ENCODE measurements at places on chromosomes 2 and 18.

DNA sequence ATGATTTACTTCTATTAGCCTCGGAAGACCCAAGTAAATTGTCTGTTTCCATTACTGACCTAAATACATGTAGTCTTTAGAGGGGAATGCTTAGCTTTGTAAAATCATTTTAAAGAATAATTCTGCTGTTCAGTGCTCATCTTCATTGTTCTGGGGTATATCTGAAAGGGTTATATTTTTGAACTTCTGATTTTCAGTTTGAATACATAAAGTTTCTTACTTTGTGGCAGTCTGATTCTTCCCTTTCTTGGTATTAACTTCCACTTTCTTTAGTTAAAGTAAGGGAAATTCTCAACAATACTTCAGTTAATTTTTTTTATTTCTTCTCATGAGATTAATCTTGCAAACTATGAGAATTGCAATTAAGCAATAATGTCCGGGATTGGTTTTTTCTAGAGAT lies 148.4 kb downstream of the DOCK10 start:
- DNase-seq, result no peak

GRCh38 chr2:232928551-232929302 lies 58.7 kb downstream of the SNORC start:
- DNase-seq, result no peak

GRCh38 chr2:53104263-53104662 lies 663.3 kb upstream of the CHAC2 start:
- no peak for DNase-seq

DNA sequence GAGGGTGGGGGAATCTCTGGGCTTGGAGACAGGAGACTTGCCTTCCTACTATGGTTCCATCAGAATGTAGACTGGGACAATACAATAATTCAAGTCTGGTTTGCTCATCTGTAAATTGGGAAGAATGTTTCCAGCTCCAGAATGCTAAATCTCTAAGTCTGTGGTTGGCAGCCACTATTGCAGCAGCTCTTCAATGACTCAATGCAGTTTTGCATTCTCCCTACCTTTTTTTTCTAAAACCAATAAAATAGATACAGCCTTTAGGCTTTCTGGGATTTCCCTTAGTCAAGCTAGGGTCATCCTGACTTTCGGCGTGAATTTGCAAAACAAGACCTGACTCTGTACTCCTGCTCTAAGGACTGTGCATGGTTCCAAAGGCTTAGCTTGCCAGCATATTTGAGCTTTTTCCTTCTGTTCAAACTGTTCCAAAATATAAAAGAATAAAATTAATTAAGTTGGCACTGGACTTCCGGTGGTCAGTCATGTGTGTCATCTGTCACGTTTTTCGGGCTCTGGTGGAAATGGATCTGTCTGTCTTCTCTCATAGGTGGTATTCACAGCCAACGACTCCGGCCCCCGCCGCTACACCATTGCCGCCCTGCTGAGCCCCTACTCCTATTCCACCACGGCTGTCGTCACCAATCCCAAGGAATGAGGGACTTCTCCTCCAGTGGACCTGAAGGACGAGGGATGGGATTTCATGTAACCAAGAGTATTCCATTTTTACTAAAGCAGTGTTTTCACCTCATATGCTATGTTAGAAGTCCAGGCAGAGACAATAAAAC lies 6.5 kb downstream of the TTR start:
- DNase-seq, result no peak

GRCh38 chr2:160199053-160199452 lies 1.0 kb downstream of the ITGB6 start:
- no peak for DNase-seq

- DNase-seq, result no peak
These were observed 649.4 kb downstream of the TDRD15 start for GRCh38 chr2:21773168-21773567.

DNA sequence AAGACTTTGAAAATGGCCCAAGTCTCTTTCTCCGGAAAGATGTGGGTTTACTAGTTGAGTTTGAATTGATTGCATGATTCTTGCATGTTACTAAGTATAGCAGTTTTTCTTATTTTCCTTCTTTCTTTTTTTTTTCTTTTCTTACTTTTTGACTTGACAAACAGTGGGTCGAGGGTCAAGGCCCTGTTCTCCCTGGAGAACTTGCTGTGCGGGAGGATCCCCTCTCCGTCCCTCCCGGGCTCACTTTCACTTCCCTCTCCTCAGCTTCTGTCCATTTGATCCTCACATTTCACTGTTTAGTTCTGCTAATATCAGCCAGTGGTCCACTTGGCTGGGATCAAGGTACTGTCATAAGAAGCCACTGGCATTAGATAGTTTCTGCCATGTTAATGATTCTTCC lies 767.4 kb downstream of the TDRD15 start:
- no peak for DNase-seq

DNA sequence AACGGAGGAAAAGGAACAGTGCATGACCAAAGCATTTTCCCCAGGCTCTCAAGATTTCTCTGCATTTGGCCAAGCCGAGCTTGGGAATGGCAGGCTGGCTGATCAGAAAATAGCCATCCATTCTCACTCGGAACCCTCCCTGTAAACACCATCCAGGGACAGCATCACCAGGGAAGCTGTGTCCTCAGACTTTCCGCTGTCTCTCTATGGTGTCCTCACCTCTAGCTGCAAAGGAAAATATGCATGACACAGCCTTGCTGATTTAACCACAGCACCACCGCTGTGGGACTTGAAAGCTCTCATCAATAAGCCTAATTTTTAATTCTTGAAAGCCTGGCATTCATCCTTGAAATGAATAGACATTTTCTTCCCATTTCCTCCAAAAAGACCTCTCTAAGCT lies 311.7 kb downstream of the EIPR1 start:
- DNase-seq, result no peak

- no peak for DNase-seq
These were observed 89.4 kb downstream of the RRM2 start for GRCh38 chr2:10211844-10212422.

- peak; percentile 38 for DNase-seq
These were observed at the start of gene ANXA4 for GRCh38 chr2:69741575-69742321. TSS of gene ANXA4 (plus strand) at chr2:69742134. CDS start at chr2:69781566, 39,432 bp downstream.

GRCh38 chr2:180478883-180479282 lies 471.8 kb upstream of the CWC22 start:
- no peak for DNase-seq

GRCh38 chr2:216601632-216602409 lies 31.4 kb upstream of the IGFBP2 start:
- no peak for DNase-seq

DNA sequence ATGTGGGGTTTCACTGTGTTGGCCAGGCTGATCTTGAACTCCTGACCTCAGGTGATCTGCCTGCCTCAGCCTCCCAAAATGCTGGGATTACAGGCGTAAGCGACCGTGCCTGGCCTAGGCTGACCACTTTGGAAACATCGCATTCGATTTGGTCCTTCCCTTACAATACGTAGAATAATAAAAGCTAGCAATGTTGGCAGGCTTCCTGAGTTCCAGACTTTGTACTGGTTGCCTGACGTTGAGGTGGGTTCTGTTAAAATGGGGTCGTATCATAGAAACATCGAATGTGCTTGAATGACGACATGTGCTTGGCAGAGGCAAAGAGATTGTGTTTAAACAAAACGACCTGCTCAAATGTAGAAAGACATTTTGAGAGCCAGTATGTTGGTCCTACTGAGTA lies 56.1 kb downstream of the LTBP1 start:
- DNase-seq, result no peak

DNA sequence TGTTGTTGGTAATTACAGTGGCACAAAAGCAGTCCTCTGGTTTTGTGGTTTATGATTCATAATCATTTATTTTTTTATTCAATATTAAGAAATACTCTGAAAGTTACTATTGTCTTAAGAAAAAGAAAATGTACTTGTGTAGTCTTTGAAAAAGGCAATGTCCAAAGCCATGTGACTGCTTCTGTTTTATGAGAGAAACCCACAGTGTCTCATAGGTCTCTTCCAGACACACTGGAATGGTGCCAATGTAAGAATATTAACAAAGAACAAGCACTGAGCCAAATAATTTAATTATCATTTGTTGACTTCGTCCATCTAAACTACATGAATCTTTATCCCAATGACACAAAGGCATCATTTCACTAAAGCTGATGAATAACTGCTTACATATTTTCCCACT lies 62.5 kb downstream of the RPRM start:
- DNase-seq, result no peak

DNA sequence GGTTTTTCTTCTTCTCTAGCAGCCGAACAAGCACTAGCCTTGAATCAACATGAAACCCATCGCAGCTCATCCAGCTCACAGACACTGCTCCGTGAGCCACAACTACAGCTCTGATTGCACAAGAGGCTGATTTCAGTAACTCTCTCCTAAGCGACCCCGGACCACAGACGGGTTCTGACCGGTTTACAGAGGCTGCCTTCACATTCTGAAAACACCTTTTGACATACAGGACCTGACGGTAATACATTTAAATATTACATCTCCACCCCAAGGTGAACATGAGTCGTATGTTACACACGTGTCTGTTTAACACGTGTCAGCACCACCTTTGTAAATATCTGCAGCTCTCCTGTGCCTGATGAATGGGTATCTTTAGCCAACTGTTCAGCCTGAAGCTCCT lies 120.7 kb downstream of the TMEM18 start:
- no peak for DNase-seq

GRCh38 chr2:73283545-73284295 lies 558 bp downstream of the FBXO41 start:
- peak; percentile 18 for DNase-seq

DNA sequence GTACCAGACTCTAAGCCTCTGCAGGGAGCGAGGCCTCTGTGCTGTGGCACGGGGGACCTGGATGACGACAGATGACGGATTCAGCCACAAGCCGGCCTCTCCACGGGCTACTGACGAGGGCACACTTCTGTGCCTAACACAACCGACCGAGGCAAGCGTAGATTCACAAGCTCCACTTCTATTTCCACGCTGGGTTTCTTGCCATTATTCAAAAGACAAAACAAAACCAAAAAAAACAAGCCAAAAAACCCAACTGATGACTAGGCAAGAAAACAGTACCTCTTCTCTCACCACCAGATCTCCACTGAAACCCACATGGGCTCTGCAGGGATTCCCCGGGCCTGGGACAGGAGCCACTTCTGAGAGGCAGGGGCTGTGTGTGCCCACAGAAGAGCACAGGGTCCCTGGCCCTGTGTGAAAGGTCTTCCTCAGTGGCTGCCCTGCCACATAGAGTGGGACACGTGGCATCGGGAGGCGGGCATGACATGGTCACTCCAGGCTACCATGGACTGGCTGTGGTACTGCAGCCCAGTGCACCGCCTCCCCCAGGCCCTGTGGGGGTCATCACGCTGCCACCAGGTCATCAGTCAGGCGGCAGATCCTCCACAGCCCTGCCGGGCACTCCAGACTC lies 254.7 kb downstream of the HDAC4 start:
- no peak for DNase-seq

GRCh38 chr2:143645921-143646645 lies 516.9 kb downstream of the ARHGAP15 start:
- no peak for DNase-seq

DNA sequence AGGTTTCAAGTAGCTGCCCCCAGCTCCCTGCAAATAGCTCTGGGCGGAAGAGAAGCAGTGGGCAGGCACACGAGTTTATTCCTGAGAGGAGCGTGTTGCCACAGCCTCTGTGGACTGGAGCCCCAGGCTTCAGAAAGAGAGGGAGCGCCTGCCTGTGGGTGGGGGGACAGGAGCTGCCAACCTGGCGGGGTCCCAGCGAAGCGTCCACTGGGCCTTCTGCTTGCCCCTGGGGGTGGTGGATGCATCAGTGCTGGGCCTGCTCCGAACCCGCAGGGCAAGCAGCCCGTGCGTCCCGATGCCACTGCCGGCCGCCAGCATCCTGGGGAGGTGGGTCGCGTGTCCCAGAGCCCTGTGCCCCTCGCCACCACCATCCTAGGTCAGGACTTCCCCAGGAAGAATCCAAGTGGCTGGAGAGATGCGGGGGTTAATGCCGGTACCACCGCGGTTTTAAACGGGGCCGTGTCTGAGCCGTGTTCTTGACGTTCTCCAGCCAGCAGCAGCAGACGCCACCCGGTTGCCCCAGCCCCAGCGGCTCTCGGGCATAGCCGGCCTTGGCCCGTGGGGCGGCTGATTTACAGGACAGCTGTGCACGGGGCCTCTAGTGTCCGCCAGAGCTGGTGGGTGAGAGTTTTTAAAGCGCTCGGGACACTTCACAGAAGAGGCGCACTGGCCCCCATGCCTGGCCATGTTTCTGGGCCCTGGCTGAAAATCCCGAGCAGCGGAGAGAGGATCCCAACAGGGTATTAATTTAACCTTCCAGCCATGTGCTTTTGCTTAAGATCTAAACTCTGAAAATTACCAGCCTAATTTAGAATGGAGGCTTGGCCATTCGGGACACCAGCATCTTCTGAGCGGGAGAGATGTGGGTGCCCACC lies 84.7 kb downstream of the NFATC1 start:
- no peak for DNase-seq

DNA sequence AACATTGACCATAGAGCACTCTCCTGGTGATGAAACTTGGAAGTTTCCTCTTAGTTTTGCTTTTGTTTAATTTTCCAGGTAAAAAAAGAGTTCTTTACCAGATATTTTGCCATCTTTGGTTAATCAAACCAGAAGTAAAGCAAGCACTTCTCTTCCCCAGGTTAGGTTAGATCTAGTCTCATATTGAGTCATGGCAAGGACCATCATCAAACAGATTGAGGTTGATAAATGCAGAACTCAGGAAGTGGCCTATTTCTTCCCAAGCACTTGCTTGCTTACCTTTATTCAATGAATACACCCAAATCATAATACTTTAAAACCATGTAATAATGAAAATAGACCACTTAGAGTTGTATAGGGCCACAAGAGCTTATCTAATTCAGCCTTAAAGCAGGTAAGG lies 23.4 kb downstream of the DNAH6 start:
- DNase-seq, result no peak

DNA sequence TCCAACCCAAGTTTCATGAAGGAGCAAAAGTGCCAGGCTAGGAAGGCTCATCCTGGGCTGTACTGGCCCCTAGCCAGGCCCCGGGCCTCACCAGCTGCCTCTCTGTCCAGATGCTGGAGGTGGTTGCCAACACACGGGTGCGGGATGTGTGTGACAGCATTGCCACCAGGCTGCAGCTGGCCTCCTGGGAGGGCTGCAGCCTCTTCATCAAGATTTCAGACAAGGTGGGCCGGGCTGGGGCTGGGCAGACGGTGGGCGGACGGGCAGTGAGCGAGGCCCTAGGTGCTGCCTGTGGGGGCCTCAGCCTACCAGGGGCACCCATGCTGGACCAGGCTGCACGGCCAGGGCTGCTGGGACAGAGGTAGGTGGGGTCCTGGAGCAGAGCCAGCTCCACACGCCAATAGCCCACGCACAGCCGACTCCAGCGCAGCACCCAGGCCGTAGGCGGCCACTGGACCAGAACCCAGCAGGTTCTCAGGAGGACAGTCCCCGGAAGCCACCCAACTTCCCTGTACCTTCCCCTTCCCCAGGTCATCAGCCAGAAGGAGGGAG lies 11.8 kb upstream of the GPR17 start:
- DNase-seq, result no peak

DNA sequence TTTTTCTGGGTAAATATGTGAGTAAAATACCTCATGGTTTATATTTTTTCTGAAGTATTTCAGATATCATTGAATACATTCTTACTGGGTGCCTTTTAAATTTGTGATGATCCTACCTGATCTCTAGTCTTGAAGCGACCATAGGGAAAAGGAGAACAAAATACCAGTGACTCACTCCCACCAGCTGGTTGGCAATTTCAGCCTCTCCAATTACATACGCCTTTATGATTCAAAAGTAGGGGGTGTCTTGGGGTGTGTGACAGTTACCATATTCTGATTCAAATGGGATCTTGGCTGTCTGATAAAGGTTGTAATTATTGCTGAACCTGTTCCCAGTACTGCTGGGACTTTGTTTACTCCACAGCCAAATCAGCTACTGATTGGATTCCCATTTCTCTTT lies 175.9 kb upstream of the NXPH2 start:
- DNase-seq, result no peak

All from stimulated activated CD4-positive, alpha-beta T cell treated with anti-CD3 and anti-CD28 coated beads, Interleukin-2, amount 100 ng/mL, for 4 hours (primary cell).